ENCODE measurements at places on chromosomes 1 and 21. TPM values are rescaled to one million over a fixed set of nuclear protein-coding genes. Genes with fewer than 3 reads are reported as not detected.
A peak's percentile ranks its signal among the peaks of the same experiment; 100 is the strongest.

GRCh38 chr1:154742606-154743005 lies 127.5 kb downstream of the KCNN3 start:
- DNase-seq: no peak

DNA sequence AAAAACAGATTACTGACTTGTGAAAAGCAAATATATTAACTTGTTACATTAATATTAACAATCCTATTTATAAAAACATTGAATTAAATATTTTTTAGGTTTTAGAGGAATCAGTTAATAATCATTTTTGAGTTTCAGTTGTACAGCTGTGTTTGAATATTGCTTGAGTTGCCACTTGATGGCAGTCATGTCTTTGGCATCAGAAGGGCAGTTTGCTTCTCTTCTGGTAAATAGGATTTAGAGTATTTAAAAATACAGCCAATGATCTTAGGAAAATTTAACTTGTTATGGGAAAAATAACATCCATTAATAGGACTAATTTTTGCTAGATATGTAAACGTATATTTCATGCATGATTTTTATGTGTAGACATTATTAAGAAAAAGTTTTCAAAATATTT lies 234.1 kb downstream of the NCAM2 start:
- peak; percentile 0 for DNase-seq

GRCh38 chr1:107633596-107633995 lies 331.4 kb downstream of the VAV3 start:
- DNase-seq: no peak

DNA sequence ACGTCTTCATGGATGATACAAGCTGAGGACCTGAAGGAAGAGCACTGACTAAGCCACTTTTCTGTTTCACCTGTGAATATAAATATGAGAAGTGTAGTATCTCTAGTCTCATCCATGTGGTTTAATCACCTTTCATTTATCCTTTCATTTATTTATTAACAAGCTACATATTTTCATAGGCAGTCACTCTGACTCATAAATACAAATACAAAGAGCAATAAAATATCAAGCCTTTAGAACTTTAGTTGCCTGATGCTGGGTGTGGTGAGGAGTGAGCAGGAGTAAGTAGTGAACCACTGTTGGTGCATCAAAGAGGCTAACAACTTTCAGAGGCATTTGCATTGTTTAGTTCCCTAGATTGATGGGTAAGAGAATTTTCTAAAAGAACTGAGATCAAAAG lies 269.0 kb upstream of the C1orf87 start:
- no peak for DNase-seq

The NBPF10 gene
- total RNA-seq: 1.0 TPM

The TTC24 gene
- not detected for total RNA-seq

DNA sequence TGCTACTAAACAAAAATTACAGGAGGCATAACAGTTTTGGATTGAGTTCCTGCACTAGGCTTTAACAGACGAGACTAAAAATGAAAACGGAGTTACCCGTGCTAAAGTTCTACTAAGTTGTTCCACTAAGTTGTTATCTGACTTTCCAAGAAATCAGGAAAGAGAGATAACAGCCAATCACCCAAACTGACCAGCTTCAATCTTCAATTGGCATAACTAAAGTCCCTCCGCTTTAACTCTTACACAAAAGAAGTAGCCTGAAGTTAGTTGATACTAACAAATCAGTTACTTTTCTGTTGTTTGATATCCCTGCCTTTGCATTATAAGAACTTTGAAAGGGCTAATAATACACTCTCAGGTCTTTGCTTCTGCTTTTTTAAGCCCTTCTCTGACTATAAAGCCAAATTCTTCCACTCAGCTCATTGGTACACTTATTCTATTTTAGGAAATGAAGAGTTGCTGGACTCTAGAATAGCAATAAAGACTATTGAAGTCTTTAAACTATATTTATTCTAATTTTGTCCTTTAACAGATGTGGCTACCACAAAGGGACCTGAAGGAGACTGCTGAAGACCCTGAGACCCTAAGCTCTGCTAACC lies 61.3 kb downstream of the TESK2 start:
- DNase-seq: no peak

GRCh38 chr1:62590255-62590969 lies 6.9 kb upstream of the ANGPTL3 start:
- no peak for DNase-seq

DNA sequence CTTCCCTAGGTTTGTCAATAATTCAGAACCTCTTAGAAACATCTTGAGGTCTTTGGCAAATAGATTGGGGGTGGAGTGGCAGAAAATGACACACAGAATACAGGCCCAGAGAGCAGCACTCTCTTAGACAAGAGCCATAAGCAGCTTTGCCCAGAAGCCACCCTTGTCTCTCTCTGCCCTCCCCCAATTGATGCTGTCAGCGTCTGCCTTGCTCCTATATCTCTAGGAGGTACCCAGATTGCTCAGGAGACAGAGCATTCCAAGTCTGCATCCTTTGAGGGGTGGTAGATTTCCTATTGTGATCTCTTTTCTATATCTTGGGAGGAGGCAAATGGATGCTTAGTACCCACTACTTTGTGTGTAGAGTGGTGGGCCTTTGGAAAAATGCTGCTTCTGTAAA lies 1.8 kb downstream of the RGL1 start:
- no peak for DNase-seq

The CRP gene
- total RNA-seq: not detected

DNA sequence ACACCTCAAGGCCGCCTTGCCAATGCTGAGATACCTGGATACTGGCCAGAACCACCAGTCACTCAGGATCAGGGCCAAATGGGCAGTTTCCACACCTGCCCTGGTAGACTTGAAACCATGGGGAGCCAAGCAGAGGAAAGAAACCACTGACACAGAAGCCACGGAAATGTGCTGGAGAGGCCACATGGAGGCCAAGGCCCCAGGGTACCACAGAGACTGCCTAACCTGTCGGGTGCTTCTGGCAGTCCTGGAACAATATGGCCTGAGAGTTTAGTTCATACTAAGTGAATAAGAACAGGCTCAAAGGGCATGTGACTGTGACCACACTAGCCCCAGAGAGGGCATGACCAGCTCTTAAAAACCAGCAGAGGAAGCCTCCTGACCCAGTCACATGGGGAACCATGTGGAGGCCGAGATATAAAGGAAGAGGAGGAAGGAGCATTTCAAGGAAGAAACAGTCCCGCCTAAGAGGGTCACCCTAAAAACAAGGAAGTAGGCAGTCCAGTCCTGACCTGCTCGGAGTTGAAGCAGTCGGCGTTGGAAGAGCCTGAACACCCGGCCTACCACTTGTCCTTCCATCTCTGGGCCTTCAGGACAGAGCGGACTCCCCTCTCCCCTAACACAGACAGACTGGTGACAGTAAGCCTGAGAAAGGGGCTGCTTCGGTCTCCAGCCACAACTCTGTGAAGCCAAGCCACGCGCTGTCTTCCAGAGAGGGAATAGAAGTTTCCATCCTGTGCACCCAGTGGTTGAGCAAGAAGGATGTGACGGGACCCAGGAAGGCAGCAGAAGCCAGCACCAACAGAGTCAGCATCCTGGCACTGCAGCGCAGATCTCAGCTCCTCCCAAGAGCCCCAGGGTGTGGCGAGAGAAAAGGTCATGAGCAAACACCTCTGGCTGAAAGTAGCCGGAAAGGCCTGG lies at the start of gene DENND2D:
TSS of gene DENND2D (minus strand) at position 766 of the 921 bp plus-strand sequence. CDS start at position 579, 187 bp downstream.
- DNase-seq: peak; percentile 47
